ENCODE measurements at places on chromosomes 4 and X.

- DNase-seq: no peak
Measured at GRCh38 chr4:78971776-78972175, 32.5 kb upstream of the PAQR3 start.

- no peak for DNase-seq
Measured at GRCh38 chr4:167897116-167897515, 195.2 kb upstream of the ANXA10 start.

- no peak for DNase-seq
Measured at GRCh38 chr4:115159141-115159540, 45.7 kb upstream of the NDST4 start.

- DNase-seq: peak; percentile 38
Measured at GRCh38 chr4:54005475-54005874, 58.9 kb downstream of the CHIC2 start.

GRCh38 chr4:41460641-41461040, 77.3 kb upstream of the LIMCH1 start:
- DNase-seq: no peak

DNA sequence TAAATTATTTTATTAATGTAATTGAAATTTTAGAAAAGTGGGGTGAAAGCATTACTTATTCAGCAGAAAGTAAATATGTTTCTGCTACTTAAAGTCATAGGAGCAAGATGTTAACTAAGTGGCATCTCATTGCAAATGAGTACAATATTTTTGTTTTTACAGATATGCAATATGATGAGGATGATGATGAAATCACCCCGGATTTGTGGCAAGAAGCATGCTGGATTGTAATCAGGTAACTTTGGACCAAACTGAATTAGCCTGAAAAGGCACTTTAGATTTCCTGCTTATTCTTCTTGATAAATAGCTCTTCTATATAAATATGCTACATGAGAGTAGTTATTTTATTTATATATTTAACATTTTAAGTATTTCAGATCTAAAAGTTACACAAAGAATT, 7.5 kb downstream of the POLR2B start:
- DNase-seq: no peak

DNA sequence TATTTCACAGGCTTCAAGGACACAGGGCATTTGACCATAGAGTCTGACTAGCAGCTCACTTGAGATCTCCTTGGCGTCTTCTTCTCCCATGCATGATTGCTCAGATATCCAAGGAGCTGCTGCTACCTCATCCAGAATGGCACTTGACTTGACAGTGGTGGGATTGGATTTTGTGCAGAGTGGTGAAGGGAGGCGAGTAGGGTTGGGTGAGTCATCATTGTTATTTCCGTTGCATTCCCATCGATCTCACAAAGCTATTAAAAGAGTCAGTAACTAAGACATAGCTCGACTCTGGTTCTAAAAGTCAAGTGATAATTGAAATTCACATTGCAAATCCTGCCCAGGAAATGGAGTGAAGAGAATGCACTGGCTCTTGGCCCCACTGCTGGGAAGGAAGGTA, 27.7 kb downstream of the NHSL2 start:
- DNase-seq: no peak

- DNase-seq: no peak
Measured at GRCh38 chr4:4519297-4519894, 22.5 kb downstream of the STX18 start.

DNA sequence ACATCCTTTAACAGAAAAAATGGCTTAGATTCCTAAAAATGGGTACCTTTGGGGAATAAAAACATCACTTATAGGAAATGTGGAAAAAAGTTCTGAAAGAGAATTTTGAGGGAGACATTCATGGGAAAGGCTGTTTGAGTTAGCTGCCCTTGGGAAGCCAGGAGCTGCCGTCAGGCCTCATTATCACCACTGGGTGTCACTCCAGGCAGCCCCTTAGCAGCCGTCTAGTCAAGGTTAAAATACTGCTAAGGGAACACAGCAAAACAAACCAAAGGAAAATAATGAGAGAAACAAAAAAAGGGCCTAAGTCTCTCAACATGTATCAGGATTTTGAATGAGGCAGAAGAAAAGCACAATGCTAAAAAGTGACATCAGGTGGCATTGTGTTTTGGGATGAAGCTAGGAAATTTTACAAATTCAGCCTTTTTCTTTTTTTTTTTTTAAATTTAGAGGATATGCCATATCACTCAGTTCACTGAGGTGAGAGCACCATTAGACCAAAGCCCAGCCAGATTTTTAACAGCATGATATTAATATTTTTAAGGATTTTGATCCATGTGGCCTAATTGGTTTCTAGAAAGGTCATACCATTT, 235.3 kb downstream of the GPAT3 start:
- DNase-seq: peak; percentile 3

- no peak for DNase-seq
Measured at GRCh38 chr4:92304606-92305005, 840 bp downstream of the GRID2 start.

DNA sequence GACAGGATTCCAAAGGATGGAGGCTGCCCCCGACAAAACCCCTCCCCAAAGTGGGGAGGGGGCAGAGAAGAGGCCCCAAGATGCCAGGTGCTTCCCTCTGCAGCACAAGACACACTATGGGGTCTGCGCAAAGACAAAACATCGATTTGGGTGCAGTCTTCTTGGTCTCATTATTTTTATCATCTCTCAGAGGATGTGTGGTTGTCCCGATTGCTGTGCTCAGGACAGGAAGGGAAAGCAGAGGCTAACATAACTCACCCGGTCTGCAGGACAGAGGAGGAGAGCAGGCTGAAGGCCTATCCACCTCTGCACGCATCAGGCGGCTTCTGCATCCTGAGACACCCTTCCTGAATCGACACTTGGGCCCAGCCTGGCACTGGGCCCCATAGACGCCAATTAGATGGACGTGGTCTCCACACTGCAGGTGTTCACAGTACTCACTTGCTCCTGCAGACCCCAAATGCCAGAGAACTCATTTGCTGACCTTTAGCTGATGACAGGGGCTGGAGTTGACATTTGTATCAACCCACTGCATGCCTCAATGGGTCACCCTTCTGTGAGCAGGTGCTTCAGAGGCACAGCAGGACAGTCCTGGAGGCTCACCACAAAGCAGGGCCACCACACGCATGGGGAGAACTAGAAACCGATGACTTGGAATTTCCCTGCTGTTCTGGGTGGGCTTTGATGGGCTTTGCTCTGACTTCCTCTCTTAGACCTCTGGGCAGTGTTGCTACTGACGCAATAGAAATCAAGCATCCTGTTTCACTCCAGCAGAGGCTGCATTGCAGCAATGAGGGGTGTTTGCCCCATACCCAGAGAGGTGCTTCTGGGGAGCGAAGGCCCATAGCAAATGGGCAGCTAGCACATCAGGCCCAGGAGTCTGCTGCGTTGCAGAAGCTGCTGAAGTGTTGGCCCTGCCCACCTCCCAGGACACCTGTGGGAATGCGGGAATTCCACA, 96.3 kb upstream of the ENPP6 start:
- DNase-seq: peak; percentile 87

DNA sequence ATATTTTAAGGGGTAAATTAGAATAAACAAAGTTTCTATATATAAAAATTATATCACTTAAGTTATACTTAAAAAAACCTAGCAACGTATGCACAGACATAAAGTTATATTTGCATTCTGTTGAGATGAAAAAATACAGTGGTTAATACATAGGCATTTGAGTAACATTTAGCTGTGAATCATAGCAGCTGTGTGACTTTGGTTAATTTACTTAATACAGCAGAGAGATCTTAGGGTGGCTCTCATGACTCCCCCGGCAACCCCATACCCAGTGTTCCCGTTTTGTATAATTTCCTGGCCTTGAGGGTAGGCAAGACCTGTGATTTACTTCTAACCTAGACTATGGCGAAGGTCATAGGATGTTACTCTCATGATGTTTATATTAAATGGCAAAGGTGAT, 504.8 kb downstream of the INPP4B start:
- no peak for DNase-seq

GRCh38 chr4:93373893-93374860, 454.4 kb upstream of the ATOH1 start:
- no peak for DNase-seq

DNA sequence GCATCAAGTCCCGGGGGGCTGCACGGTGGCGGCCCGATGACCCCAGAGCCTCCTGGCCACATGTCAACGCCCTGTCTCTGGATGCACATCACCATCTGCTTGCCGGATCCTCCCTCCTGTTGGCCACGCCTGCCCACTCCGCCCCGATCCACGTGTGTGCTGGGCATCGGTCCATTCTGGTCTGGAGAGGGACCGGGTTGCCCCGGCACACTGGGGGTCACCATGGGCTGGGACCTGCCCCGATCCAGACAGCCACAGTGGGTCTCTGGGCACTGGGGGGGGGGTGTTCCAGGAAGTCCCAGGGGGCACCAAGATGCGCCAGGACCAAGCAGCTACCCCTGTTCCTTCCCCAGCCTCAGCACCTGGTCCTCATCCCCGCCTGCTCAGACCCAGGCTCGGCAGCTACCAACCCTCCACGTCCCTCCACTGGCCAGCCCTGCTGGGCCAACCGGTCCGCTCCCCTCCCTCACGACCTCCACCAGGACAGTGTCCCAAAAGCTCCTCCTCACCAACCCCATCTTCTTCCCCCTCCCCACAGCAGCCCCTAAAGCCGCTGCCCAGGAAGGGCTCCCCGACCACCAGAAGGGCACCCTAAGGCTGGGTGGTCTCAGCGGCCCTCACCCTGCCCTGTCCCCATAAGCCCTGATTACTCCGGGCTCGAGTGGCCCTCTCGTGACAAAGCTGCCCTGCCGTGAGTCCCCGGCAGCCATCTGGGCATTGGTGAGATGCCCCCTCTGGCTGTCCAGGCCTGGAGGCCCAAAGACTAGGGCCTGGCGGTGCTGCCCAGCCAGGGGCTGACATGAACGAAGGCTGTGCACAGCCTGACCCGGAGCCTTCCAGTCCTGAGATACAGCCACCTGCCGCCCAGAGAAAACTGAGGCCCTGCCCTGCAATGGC, 4.6 kb downstream of the CTBP1 start:
- DNase-seq: no peak

- DNase-seq: no peak
Measured at GRCh38 chr4:155433636-155434360, 57.0 kb upstream of the MAP9 start.

DNA sequence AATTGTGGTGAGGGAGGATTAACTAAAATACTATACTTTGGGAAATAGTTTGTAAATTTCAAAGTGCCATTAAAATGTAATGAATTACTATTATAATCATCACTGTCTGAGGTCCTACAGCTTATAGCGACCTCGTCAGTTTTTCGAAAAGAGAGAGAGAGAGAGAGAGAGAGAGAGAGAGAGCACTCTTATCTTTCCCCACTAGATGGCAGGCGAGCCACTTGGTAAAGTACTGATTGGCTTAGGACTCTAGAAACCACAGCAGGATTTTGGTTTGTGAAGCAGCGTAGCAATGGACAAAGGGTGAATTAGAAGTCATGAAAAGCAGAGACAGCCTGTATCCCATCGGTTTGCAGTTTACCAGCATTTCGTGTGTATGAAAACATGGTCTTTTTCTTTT, 52.5 kb downstream of the LINC00632 start:
- peak; percentile 27 for DNase-seq

DNA sequence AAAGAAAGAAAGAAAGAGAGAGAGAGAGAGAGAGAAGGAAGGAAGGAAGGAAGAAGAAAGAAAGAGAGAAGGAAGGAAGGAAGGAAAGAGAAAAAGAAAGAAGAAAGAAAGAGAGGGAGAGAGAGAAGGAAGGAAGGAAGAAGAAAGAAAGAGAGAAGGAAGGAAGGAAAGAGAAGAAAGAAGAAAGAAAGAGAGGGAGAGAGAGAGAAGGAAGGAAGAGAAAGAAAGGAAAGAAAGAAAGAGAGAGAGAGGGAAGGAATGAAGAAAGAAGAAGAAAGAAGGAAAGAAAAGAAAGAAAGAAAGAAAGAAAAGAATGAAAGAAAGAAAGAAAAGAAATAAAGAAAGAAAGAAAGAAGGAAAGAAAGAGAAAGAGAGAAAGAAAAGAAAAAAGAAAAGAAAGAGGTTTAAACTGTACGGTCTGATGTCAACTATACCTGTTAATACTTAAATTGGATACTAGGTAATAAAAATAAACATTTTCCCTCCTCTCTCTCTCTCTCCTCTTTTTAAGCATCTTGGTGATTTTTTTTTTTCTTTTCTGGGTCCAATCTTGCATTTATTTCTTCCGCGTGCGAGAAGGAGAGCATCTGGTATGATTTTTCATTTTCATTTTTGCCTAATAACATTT, 93.8 kb downstream of the CRLF2 start:
- DNase-seq: no peak

GRCh38 chr4:121189326-121190215, 25.4 kb upstream of the TNIP3 start:
- DNase-seq: peak; percentile 15

DNA sequence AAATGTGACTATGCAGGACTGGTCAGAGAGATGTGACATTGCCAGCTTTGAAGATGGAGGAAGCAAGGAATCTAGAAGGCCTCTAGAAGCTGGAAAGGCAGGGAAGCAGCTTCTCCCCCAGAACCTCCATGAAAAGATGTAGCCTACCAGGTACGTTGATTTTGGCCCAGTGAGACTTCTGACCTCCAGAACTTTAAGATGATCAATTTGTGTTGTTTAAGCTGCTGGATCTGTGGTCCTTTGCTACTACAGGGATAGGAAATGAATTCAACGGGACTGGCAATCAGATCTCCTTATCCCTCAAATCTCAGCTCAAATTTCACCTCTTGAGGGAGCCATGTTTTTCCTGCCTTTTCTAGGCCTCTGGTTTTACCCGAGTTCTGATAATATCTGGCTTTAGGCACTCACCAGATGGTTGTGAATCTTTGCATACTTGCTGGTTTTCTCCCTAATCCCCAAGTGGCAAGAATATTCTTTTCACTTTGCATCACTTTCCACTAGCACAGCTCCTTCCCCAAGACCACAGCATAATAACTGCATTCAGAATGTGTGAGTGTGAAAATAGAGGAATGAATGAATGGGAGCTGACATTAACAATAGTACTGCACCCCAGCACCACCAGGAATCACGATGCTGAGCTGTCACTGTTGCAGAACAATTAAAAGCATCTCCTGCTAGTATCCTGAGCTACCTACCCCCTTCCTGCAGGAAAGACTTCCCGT, 25.5 kb upstream of the TMSB4X start:
- DNase-seq: no peak

DNA sequence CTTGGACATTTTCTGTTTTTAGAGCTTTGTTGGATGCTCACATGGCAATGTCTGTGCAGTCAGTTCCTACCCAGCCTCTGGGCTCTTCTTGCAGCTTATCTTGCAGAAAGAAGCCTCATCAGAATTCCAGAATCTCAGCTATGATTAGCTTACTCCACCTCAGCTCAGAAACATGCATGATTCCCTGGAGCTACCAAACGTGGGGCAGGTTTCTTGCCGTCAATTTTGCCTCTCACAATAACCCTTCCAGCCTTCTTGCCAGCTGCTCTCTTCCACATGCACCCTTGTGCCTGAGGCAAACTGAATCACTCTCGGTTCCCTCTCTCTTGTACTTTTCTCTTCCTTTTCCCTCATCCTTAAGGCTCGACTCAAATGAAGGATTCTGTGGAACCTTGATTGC, 141.4 kb downstream of the PTTG2 start:
- no peak for DNase-seq

GRCh38 chrX:147875866-147876596, 35.7 kb upstream of the FMR1 start:
- DNase-seq: peak; percentile 75

Measured in MV-4-11 (cell line).